ENCODE measurements at places on chromosomes 6 and 20.

DNA sequence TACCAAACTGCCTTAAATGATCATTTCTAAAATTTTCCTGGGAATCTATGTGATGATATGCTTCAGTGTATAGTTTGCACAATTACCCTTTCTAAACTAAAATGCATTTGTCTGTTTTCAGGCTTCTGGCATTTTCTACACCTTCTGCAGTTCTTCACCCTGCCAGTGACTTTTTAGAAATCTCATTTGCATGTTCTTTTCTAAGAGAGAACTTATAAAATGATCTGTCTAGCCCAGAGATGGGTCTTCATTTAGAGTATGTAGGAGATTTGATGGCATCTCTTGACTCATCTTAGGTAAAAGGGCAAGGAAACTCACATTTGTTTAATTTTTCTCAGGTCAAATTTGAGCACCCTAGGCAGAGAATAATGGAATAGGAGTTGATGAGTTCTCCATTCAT is 17.8 kb downstream of the NCOA7 start:
- no peak for DNase-seq

DNA sequence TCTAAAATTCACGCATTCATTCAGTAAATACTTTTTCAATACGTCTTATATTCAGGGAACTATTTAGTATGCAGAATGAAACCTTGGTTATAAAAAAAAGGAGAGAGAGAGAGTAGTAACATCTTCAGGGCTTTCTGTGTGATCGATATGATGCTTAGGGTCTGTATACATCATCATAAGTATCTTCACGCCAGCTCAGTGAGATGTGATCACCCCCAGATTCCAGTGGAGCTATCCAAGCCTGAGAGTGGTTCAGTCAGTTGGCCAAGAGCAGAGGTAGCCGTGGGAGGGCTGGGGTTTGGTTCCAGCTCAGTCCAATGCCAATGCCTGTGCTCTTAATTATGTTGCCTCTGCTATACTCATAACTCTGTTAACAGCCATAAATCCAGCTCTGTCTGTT is 8.6 kb downstream of the CD83 start:
- DNase-seq: no peak

GRCh38 chr6:44105993-44106740 is 21.1 kb downstream of the MRPL14 start:
- no peak for DNase-seq

DNA sequence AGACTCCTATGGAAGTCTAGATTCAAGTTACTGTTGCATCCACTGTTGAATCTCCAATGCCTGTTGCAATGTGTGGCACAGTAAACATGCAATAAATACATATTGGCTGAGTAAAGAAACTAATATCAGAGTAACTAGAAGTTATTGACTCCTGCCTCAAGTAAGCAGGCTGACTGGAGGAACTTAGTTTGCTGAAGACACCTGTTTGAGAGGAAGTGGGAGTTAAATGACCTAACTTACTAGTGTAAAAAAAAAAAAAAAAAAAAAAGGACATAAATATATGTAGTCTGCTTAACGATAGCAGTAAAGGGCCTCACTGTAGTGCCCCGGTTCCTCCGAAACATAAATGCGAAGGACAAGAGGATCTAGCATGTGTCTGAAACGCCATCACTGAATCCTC is 249.8 kb upstream of the PRDM1 start:
- no peak for DNase-seq

DNA sequence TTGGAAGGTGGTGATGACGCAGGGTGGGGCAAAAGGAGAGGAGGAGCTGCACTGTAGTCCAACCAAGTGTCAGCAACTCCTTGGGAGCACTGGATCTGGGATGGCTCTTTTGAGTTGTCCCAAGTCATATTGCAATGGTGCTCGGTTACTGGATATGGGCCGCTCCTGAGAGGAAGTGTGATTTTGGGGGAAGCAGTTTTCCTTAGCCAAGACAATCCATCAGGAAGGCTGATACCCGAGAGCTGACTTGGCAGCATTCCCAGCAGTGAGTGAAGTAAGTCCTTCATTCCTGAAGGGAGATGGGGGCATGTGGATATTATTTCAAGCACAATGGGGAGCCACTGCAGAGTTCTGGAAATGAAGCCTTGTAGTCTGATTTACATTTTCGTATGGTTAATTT is 354.1 kb downstream of the RFPL4B start:
- DNase-seq: no peak

GRCh38 chr20:52972965-52973819 is 1.0 kb downstream of the TSHZ2 start:
- DNase-seq: no peak

- DNase-seq: no peak
These were observed 61.3 kb upstream of the IYD start for GRCh38 chr6:150307520-150307919.

DNA sequence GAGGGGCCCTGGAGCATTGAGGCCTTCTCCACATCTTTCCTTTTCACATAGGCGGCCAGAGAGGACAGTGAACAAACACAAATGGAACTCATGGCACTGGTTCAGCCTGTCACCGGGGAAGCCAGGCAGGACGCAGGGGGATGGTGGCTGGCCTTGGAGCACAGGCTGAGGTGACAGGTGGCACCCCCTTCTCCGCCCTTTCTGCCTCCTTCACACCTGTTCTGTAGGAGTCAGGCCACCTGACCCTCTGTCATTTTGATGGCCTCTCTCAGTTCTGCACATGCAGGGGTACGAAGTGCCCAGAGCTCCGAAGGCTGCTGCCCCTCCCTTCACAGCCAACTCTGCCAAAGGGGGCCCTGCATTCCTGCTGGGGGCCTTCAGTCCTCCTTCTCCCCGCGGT is 60.8 kb downstream of the CD40 start:
- no peak for DNase-seq

DNA sequence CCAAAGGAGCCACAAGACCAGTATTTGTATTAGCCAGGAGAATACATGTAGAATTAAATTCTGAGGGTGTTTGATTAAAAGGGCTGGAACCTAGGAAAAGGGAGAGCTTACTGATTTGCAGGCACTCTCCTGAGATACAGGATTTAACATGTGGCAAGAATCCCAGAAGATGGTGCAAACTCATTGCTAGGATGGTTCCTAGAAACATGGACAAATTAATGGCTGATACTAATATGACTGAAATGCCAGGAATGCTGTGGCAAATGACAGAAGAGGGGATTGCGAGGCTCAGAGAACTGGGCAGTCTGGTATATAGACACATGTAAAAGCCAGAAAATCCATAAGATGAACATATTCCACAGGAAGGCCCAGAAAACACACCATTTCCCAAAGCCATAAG is 118.1 kb downstream of the RWDD2A start:
- no peak for DNase-seq

- no peak for DNase-seq
These were observed 76.7 kb downstream of the MYB start for GRCh38 chr6:135257631-135258405.

- DNase-seq: no peak
These were observed 21.1 kb downstream of the GCNT2 start for GRCh38 chr6:10542213-10542612.

GRCh38 chr6:17086469-17086868 is 15.4 kb upstream of the STMND1 start:
- no peak for DNase-seq

GRCh38 chr6:14612016-14612980 is 494.7 kb downstream of the CD83 start:
- no peak for DNase-seq

DNA sequence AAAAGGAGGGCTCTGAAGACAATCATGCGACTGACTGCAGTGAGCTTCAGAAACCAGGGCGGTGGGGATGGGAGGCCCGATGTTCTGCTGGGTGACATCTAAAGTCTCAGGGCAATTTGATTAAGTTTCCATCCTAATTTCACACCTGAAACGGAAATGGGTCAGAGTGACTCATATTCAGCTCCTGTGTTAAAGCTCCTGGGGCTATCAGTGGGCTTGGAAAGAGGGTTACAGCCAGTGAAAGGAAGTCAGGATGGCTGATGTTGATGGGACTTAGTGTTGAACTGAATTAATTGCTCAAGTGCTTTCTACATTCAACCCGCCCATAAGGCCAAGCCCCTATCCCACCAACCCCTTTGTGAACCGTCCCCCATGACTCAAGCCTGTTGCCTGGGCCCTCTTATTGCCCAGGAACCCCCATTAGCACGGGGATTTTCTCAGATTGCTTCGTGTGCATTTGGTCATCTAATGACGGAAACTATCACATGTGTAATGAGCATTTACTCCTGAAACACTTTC is 47.1 kb upstream of the TBC1D7 start:
- no peak for DNase-seq

DNA sequence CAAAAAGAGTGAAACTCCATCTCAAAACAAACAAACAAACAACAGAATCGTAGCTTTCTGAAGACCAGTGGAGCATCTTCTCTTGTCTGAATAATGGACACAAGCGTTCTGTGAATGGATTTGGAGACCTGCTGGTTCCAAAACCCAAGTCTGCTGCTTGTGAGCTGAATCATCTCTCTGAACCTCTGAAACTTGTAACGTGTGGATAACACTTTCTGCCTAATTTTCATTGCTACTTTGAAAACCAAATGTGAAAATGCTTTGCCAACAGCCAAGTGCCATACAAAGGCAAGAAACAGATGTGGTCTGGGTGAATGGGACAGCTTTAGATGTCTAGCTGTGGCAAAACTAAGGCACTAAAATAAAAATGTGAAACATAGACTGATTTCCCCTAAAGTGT is 44.3 kb downstream of the PHACTR1 start:
- no peak for DNase-seq
